ENCODE measurements at places on chromosomes 13 and 19. TPM values are rescaled to one million over a fixed set of nuclear protein-coding genes. Genes with fewer than 3 reads are reported as not detected.

ZNF226 gene
- 20.2 TPM for total RNA-seq

ZSWIM4 gene
- 3.3 TPM for total RNA-seq

DNA sequence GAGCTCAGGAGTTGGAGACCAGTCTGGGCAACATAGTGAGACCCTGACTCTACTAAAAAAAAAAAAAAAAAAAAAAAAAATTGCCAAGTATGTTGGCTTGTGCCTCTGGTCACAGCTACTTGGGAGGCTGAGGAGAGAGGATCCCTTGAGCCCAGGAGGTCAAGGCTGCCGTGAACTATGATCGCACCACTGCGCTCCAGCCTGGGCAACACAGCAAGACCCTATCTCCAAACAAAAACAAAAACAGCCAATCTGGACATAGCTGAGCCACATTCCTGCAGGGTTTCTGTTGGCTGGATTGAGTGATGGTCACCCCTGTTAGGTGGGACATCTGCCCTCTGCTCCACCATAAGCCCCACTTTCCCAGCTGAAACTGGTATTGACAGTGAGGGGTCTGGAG lies 13.6 kb upstream of the ANGPTL8 start:
- H3K27ac ChIP-seq, result no peak overlapping the region
- no peaks in the 10 kb centered on the region for H3K27me3 ChIP-seq
- H3K36me3 ChIP-seq, result peaks cover 17% of the 10 kb centered on the region
- no peak overlapping the region for H3K4me3 ChIP-seq
- no peak for DNase-seq
- no peaks in the 10 kb centered on the region for H3K4me1 ChIP-seq

GRCh38 chr13:76223999-76224398 lies 587.9 kb downstream of the LMO7 start:
- no peaks in the 10 kb centered on the region for H3K4me1 ChIP-seq
- DNase-seq, result no peak
- no peak overlapping the region for H3K27ac ChIP-seq
- no peak overlapping the region for H3K4me3 ChIP-seq

- no peak within 1 kb of the TSS for H3K4me3 ChIP-seq
- no peaks in the 10 kb centered on the region for H3K36me3 ChIP-seq
- DNase-seq, result peak; percentile 77
Measured at GRCh38 chr19:47309608-47310007, at the start of gene C5AR1. Gene C5AR1, plus strand, starts transcription at chr19:47309861. Its CDS starts 35 bp downstream, at chr19:47309896.

Measured in sigmoid colon (tissue), 7 donors.